ENCODE measurements at places on chromosomes 2 and 18. TPM values are rescaled to one million over a fixed set of nuclear protein-coding genes. Genes with fewer than 3 reads are reported as not detected.

The DLGAP1 gene
- total RNA-seq: not detected

The UGT1A1 gene
- not detected for total RNA-seq

DNA sequence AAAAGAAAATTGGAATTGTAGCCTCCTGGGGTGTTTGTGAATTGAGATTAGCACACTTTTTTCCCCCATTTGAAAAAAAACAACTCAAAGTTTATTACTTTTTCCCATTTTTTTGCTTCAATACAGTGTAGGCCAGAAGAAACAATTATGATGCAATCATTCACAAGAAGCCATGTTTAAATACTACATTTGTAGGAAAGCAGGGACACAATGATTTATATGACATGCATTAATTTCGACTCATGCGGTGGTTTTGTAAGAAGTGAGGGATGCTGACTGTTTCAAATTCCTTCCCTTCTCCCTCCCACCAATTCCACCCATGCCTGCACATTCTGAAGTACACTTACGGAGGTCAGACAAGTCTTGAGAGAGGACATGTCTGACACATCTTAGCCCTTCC is 774.2 kb upstream of the FSHR start:
- no peak for DNase-seq

GRCh38 chr2:218422403-218423086 is 3.6 kb downstream of the VIL1 start:
- no peak for DNase-seq

The MERTK gene
- 0.21 TPM for total RNA-seq

DNA sequence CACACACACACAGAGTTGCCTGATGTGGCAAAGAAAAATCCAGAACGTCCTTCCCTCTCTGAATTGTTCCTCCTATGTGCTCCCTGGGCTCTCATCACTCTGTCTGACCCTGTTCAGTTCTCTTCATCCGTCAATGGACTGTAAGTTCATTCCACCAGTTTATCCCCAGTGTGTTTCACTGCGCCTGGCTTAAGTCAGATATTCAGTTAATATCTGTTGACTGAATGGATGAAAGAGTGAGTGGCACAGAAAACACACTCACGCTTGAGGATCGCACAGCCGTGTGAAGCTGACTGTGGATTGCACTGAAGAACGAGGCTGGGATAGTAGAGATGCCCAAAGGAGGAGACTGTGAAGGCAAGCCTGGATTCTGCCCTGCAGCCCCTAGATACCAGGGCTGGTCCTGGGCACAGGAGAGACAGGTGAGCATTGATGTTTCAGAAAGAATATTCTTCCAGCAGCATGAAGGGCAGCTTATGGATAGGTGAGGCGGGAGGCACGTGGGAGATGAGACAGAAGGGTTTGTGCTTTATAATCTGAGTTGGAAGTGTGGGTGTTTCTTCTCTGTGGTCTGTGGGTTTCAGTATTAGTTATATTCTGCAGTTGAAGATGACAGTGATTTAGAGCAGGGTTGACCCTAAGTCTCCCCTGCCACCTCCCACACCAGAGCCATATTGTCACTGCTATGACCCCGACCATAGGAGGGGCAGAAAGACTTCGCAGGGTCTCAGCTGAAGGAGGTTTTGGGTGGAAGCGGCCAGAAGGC is 129.9 kb downstream of the SOCS6 start:
- no peak for DNase-seq

DNA sequence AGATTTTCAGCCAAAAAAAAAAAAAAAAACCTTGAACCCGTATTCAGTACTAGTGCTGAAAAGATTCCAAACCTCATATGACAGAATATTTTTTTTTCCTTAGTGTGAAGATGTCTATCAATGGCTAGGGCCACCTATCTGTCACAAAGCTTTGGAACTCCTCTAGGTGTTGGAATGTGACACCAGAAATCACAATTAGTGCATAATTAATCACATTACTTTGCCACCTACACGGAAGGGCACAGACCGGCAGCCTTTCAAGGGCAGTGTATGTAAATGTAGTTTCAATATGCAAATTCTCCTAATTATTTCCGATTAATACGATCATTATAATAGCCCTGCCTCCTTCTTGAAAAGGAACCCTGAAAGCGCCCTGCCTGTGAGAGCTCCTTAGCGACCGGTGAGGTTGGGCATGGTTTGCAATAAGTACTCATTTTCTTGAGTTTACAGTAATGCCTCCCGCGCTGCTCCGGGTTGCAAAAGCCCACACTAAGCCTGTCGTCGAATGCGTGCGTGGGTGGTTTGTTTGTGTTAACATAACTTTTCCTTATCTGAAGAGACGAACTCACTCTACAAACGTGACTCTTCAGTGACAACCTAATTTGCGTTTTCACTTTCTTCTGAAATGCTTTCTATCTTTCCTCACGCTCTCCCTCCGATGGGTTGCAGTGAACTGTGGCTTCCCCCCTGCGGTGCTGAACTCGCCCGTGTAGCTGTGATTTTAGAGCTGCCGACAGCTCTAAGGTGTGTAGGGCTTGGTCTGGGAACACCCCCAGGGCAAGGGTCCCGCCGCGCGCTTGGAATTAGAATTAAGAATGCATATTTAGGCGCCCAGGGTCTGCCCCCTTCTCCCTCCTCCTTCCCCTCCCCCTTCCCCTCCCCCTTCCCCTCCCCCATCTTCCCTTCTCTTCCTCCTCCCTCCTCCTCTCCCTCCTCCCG is 765 bp upstream of the ID2 start:
- DNase-seq: peak; percentile 78

The RSAD2 gene
- 101 TPM for total RNA-seq

The MEP1B gene
- not detected for total RNA-seq

GRCh38 chr2:161370981-161371380 is 45.1 kb upstream of the TBR1 start:
- DNase-seq: no peak

The MC4R gene
- total RNA-seq: not detected

GRCh38 chr2:74571058-74571457 is 16.5 kb downstream of the DOK1 start:
- DNase-seq: no peak
